Activated naive CD8-positive, alpha-beta T cell treated with anti-CD3 and anti-CD28 coated beads, Interleukin-2, amount 50 U/mL, for 24 hours (primary cell): ENCODE measurements at places on chromosomes 13 and 19.

DNA sequence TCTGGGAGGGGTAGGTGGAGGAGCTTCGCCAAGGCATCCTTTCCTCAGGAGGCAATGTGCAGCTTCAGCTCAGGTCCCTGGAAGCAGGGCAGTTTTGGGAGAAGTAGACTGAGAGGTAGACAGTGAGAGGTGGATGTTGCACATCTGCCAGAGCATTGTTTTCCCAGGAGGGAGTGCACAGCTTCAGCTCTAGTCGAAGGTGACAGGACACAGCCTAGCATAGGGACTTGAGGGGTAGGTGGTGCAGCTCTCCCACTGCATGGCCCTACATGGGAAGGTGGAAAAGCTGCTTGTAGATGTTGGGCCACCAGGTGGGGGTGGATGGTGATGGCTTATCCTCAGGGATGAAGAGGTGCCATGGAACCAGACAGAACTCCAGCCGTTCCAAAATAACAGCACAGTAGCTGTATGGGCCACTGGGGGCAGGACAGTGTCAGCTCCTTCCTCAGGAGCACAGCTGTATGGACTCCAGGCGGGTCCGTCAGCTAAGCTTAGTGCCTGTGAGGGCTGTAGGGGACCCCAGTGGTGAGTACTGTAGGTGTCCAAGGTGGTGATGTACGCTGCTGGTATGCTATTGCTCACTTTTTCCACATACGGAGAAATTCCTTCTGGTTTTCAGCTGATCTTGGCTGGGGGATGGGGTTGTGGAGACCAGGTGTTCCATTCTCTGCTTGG, 17.4 kb upstream of the ZNF543 start:
- no peak for DNase-seq

- no peak for DNase-seq
Observed at GRCh38 chr19:50490991-50491472, 14.4 kb upstream of the GARIN5A start.

- no peak for DNase-seq
Observed at GRCh38 chr13:106551350-106551749, 15.9 kb upstream of the EFNB2 start.

DNA sequence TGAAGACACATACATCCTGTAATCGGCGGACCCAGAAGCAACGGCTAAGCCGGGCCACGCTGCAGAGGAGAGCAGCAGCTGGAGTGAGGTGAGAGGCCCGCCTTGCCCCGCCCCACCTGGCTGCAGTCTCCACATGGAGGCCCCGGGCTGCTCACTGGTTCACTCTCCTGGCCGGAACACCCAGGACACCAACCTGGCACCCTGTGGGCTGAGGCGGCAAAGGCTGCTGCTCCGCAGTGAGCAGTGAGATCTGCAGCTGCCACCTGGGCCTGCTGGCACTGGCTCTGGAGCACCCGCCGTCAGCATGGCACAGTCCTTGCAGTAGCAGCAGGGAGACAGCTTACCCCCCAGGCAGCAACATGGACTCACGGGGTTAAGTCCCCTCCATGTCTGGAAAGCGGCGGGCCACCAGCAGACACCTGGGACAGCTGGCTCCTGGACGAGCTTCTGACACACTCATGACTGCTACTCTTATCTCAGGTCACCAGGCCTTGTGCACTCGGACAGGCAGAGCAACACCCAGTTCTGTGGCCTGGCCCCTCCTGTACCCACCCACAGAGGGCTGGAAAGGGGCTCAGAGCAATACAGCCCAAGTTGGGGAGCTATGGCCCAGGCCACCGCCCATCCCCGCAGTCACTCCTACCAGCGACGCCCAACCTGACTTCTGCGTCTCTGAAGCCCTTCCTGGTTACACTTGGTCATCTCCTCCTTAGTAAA, 13.2 kb upstream of the KPTN start:
- DNase-seq = no peak

GRCh38 chr13:109672545-109672944, 113.8 kb downstream of the IRS2 start:
- DNase-seq = no peak
